Fibroblast of lung (primary cell): ENCODE measurements at places on chromosomes 13 and 19.

DNA sequence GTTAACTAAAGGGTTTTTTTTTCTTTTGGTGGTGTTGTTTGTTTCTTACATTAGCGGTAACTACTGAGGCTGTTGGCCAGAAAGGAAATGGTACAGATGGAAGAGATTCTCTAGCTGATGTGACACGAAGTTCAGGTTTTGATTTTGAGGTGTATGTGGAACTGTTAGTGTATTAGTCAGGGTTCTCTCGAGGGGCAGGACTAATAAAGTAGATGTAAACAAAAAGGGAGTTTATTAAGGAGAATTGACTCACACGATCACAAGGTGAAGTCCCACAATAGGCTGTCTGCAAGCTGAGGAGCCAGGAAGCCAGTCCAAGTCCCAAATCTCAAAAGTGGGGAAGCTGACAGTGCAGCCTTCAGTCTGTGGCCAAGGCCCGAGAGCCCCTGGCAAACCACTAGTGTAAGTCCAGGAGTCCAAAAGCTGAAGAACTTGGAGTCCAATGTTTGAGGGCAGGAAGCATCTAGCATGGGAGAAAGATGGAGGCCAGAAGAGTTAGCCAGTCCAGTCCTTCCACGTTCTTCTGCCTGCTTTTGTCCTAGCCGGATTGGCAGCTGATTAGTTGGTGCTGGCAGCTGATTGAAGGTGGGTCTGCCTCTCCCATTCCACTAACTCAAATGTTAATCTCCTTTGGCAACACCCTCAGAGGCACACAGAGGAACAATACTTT is 577.6 kb downstream of the EFNB2 start:
- H3K27me3 ChIP-seq: no peaks in the 10 kb centered on the region
- H3K27ac ChIP-seq: no peak overlapping the region
- no peaks in the 10 kb centered on the region for H3K4me1 ChIP-seq
- H3K36me3 ChIP-seq: no peaks in the 10 kb centered on the region

DNA sequence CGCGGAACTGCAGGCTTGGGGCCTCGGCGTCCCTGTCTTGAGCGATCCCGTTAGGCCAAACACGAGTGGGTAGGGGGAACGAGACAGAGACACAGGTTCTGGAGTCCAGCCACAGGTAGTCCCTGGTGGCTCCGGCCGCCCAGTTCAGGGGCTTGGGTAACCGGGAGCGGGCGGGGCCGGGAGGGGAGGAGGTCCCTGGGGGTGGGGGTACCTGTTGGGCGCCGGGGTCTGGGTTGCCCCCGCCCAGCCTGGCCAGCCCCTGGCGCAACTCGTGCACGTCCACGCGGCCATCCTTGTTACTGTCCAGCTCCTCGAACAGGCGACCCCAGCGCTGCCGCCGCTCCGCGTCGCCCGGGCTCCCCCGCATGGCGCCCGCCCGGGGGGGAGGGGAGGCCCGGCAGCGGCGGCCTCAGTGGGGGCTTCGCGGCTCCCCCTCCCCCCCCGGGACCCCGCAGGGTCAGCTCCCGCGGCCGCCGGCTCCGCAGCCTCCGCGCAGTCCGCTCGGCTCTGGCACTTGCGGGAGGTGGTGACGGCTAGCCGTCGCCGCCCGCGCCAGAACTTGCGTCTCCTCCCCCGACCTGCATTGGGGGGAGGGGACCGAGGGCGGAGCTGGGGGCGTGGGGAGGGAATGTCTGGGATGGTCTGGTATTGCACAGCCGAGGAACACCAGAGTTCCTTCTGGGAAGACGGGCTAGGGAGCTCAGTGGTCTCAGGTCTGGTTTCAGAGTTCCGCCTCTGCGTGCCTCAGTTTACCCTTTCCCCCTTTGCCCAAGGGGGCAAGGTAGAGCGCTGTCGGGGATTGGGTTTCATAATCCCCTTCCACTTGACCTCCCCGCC is at the start of gene SLC25A23:
Gene SLC25A23 (minus strand): TSS at position 531 of the 837 bp plus-strand sequence. CDS start 164 bp downstream, at position 367.
- peaks cover 2% of the 10 kb centered on the region for H3K36me3 ChIP-seq
- peak; percentile 73 for DNase-seq
- no peak within 1 kb of the TSS for H3K27ac ChIP-seq

DNA sequence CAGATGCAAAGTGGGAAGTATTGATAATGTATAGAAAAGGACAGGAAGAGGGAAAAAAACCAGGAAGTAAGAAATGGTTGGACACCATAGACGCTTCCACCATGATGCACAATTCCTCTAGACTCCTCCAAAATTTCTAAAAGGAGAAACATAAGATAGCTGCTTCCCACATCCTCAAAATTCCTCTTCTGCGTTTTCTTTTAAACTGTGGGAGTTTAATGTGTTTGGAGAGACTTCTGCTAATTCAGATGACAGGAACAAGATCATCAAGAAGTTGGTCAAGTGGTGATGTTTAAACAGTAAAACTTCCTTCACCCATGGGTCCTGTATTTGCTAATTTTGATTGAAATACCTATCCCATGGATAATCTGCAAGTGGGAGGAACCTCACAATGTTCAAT is 130.2 kb downstream of the IRS2 start:
- no peak for DNase-seq
- H3K4me1 ChIP-seq: no peaks in the 10 kb centered on the region
- H3K36me3 ChIP-seq: no peaks in the 10 kb centered on the region
- no peaks in the 10 kb centered on the region for H3K27me3 ChIP-seq
- H3K4me3 ChIP-seq: no peak overlapping the region

DNA sequence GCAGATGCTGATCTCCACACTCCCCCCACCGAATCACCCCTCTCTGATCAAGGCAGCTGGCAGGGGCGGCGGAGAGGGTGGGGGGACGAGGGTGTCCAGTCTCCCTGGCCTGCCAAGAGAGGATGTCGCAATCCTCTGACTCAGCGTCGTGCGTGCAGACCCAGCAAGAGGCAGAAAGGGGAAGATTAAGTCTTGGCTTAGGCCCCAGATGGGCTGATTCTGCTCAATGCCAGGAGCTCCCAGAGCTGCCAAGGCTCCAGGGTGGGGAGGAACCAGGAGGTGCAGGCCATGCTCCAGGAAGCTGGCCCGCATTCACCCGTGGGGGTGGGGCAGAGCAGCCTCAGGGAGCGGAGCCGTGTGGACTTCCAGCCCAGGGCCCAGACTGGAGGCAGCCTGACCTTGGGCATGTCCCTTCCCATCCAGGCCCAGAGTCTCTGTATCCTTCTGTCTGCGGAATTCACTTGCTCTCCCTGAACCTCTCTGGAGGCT is 6.6 kb upstream of the BCL3 start:
- peaks cover 22% of the 10 kb centered on the region for H3K4me1 ChIP-seq
- peak overlapping the region; percentile 70 for H3K27ac ChIP-seq
- H3K4me3 ChIP-seq: no peak overlapping the region
- peak; percentile 100 for DNase-seq
- no peaks in the 10 kb centered on the region for H3K36me3 ChIP-seq

- H3K27ac ChIP-seq: no peak overlapping the region
- peak; percentile 11 for DNase-seq
- H3K4me1 ChIP-seq: no peaks in the 10 kb centered on the region
- peaks cover 4% of the 10 kb centered on the region for H3K36me3 ChIP-seq
- H3K27me3 ChIP-seq: no peaks in the 10 kb centered on the region
Measured at GRCh38 chr13:94620286-94620896, 18.7 kb downstream of the GPR180 start.

- no peaks in the 10 kb centered on the region for H3K4me1 ChIP-seq
- H3K27ac ChIP-seq: no peak overlapping the region
Measured at GRCh38 chr19:11025445-11025844, 63.8 kb upstream of the LDLR start.

DNA sequence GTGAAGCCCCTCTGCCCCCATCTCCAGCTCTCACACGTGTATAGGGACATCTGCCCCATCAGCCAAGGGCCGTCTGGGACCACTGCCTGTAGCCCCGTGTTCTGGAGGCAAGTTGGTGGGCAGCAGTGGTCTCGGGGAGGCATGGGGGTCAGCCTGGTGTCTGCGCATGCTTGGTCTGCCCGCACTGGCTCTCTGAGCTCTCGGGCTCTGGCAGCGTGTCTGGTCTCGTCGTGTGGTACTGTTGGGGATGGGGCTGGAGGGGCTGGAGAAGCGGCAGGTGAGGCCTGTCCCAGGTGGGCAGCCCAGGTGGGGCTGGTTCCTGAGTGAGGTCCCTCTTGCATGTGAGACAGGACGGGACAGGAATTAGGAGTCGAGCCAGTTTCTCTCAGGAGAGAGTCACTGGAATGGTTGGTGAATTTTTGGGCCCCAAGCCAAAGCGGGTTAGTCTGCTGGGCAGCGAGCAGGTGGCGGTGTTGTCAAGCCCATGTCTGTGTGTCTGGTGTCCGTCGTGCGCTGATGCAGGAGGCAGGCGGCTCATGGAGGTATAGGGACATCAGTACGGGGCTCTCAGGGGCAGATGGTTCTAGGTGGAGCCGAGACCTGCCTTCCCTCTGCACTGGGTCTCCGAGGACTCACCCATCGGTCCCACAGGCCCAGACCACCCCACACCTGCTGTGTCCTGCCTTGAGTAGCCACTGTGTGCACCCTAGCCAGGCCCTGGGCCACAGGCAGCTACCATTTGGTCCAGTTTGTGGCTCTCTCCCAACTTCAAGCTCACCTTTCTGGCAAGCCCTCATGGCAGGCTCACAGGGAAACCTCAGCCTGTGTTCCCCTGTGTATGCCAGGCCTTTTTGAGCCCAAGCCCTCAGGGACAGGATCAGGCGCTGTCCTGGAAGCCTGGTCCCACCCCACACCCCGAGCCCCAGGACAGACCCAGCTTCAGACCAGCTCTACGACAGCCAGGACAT is 18.2 kb downstream of the COMP start:
- no peak for DNase-seq
- peaks cover 13% of the 10 kb centered on the region for H3K4me1 ChIP-seq
- H3K27ac ChIP-seq: no peak overlapping the region
- H3K36me3 ChIP-seq: no peaks in the 10 kb centered on the region
- H3K4me3 ChIP-seq: no peak overlapping the region

- H3K4me1 ChIP-seq: peaks cover 12% of the 10 kb centered on the region
- H3K27ac ChIP-seq: no peak overlapping the region
- DNase-seq: no peak
Measured at GRCh38 chr19:44924243-44924725, 9.9 kb downstream of the APOC1 start.

GRCh38 chr19:19552798-19553197 is 14.7 kb downstream of the CILP2 start:
- peak; percentile 21 for DNase-seq
- no peak overlapping the region for H3K27ac ChIP-seq
- H3K4me1 ChIP-seq: no peaks in the 10 kb centered on the region

GRCh38 chr19:46133101-46133627 is 8.7 kb upstream of the IGFL3 start:
- H3K4me3 ChIP-seq: peak overlapping the region; percentile 50
- H3K27me3 ChIP-seq: no peaks in the 10 kb centered on the region
- H3K4me1 ChIP-seq: peaks cover 6% of the 10 kb centered on the region
- H3K27ac ChIP-seq: peak overlapping the region; percentile 83

- no peaks in the 10 kb centered on the region for H3K4me1 ChIP-seq
- H3K4me3 ChIP-seq: no peak overlapping the region
- DNase-seq: no peak
- no peaks in the 10 kb centered on the region for H3K36me3 ChIP-seq
- H3K27ac ChIP-seq: no peak overlapping the region
Measured at GRCh38 chr13:26786651-26787295, 26.2 kb upstream of the GPR12 start.

DNA sequence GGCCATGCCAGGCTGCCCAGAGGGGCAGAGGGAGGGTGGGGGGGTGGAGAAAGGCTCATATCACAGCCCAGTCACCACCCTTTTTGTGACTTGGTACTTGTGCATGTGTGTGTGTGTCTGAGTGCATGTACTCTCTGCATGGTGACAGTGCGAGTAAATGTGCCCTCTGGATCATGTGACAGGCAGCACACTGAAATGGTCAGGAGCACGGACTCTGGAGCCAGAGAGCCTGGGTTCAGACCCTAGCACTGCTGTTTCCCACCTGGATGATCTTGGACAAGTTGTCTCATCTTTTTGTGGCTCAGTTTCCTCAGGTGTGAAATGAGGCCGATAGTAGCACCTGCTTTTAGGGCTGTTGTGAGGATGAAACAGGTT is 2.0 kb downstream of the CIC start:
- peak overlapping the region; percentile 97 for H3K27ac ChIP-seq
- H3K27me3 ChIP-seq: no peaks in the 10 kb centered on the region
- no peak for DNase-seq
- peaks cover 13% of the 10 kb centered on the region for H3K4me1 ChIP-seq
- H3K36me3 ChIP-seq: peaks cover 26% of the 10 kb centered on the region

DNA sequence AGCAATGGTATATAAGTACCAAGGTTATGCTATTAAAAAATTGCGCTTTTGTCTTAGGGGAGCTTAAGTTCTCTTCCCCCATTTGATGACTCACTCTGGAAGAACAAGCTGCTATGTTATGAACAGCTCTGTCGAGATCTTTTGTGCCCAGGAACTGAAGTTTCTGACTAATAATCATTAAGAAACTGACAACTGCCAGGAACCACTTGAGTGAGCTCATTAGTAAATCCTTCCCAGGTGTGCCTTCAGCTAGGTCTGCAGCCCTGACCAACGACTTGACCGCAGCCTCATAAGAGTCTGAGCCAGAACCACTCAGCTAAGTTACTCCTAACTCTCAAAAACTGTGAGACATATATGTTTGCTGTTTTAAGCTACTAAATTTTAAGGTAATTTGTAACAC is 147.8 kb downstream of the SLITRK6 start:
- peak; percentile 72 for DNase-seq
- no peaks in the 10 kb centered on the region for H3K4me1 ChIP-seq
- H3K27me3 ChIP-seq: no peaks in the 10 kb centered on the region
- H3K4me3 ChIP-seq: no peak overlapping the region
- no peak overlapping the region for H3K27ac ChIP-seq
- H3K36me3 ChIP-seq: no peaks in the 10 kb centered on the region
